ENCODE measurements at places on chromosomes 4 and X.

- no peak for DNase-seq
Measured at GRCh38 chrX:25019707-25020390, 4.1 kb upstream of the ARX start.

DNA sequence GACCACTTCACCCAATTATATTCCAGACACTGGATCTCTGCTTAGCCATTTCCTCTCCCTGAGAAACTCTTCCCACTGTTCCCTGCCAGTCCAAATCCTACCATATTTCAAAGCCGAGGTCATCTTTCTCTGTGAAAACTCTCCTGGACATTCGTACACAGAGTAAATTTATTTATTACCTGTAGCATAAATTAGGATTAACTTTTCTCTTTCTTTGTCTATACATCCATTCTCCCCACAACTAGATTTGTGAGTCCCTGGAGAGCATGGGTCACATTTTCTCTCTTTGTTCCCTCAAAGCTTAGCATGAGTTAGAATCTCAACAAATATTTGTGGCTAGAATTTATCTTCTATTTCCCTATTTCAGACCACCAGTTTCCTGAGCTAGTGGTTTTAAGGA lies 27.8 kb upstream of the SMIM10 start:
- DNase-seq, result no peak

GRCh38 chrX:20218836-20219505 lies 47.7 kb downstream of the RPS6KA3 start:
- no peak for DNase-seq

DNA sequence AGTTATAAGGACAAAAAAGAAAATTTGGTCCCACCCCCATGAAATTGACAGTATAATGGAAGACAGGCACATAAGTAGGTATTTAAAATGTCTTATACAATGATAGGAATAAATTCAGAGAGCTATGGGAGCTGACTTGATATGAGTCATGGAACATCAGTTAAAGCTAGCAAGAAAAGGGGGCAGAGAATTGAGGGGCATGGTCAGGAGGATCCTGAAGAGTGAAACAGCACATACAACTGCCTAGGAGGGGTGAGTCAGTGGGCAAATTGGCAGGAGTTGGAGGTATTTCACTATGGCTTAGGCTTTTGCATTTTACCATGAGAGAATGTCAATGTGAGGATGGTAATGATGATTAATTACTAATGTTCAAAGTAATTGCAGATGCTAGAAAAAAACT lies 95.4 kb upstream of the BANK1 start:
- DNase-seq, result no peak

- DNase-seq, result no peak
Measured at GRCh38 chrX:31894152-31894551, 822.3 kb upstream of the FTHL17 start.

GRCh38 chr4:169098532-169098931 lies 88.5 kb upstream of the CBR4 start:
- no peak for DNase-seq

All from HTR-8/SVneo (cell line).